Activated CD4-positive, alpha-beta T cell treated with anti-CD3 and anti-CD28 coated beads, Interleukin-2, amount 10 ng/mL, durations not matched to agents 7 days and 5 days (primary cell): ENCODE measurements at places on chromosomes 2 and 18.
A peak's percentile ranks its signal among the peaks of the same experiment; 100 is the strongest.

DNA sequence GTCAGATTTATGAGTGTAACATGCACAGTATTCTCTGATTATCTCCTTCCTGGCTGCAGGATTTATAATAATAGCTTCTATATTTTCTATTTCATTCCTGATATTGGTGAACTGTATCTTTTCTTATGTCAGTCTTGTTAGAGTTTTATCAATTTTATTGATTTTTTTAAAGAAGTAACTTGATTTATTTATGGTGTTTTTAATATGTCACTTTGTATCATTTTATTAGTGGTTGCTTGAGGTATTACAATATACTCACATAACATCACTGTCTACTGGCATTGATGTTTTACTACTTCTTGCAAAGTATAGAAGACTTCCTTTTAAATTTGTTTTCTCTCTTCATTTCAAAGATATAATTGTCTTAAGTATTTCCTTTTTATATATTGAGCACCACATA is 270.5 kb upstream of the GYPC start:
- H3K4me1 ChIP-seq = no peaks in the 10 kb centered on the region
- H3K36me3 ChIP-seq = no peaks in the 10 kb centered on the region

DNA sequence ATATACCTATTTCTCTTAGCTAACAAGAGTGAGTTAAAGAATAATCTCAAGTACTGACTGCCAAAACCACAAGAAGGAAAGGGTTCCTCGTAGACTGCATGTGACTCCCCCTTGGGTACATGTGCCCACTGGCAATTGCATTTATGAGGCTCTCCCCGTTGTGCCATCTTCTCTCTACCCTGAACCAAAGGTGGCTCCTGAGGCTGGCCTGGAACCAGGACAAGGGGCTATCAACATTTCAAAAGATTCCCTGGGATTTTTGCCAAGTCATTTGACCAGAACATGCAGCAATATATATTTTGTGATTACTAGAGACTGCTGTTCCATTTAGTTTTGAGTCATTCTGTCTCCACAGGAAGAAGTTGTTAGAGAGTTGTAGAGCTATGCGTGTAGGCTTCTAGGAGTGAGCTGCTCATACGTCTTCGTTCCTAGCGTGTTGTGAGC is 45.8 kb downstream of the LAMA3 start:
- H3K4me1 ChIP-seq = peaks cover 23% of the 10 kb centered on the region
- no peak overlapping the region for H3K27ac ChIP-seq
- no peak for DNase-seq
- H3K4me3 ChIP-seq = no peak overlapping the region
- no peaks in the 10 kb centered on the region for H3K36me3 ChIP-seq
- H3K27me3 ChIP-seq = peaks cover 42% of the 10 kb centered on the region

DNA sequence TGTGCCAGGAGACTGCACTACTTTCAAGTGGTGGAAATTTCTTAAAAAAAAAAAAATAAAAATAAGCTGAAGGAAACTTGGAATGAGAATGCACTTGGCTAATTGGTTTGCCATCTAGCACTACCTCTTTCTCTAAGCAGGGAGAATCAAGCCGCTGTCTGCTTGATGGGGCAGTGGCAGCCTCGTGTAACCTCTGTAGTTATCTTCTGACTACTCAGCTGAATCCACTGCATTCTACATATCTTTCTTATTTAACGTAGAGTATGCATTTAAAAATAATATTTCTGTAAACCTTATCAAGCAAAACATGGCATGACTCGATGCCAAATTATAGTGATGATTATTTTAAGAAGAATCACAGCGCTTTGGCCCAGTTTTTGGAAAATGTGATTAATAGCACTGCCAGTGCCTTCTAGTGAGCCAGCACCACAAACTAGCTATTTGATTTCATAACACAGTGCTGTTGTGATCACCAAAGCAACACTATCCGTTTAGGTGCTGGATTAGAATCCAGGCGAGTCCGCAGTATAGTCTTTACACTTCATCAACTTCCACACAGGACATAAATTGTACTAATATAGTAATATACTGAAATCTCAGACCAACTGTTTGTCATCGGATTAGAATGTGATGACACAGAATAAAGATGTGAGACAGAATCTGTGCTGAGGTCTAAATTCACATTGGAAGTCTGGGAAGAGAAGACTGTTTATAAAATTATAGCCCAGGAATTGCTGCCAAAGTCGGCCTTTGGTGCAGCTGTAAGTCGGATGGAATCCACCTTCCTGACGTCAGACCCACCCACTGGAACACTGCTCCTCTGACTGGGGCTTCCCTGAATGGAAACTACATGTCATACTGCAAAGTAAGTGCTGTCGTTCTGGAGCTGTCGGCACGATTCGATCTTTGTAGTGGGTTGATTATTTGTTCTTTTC is 136.5 kb upstream of the ETAA1 start:
- no peaks in the 10 kb centered on the region for H3K36me3 ChIP-seq
- H3K4me1 ChIP-seq = no peaks in the 10 kb centered on the region
- DNase-seq = no peak
- no peak overlapping the region for H3K27ac ChIP-seq
- H3K27me3 ChIP-seq = no peaks in the 10 kb centered on the region
- H3K4me3 ChIP-seq = no peak overlapping the region

GRCh38 chr2:190999949-191000665 is 13.9 kb downstream of the STAT1 start:
- no peak for DNase-seq
- H3K27ac ChIP-seq = peak overlapping the region; percentile 50

- H3K27ac ChIP-seq = no peak overlapping the region
- peaks cover 2% of the 10 kb centered on the region for H3K27me3 ChIP-seq
- peaks cover 3% of the 10 kb centered on the region for H3K4me1 ChIP-seq
- H3K4me3 ChIP-seq = no peak overlapping the region
- H3K36me3 ChIP-seq = no peaks in the 10 kb centered on the region
Measured at GRCh38 chr18:47754311-47755101, 176.0 kb downstream of the SMAD2 start.

DNA sequence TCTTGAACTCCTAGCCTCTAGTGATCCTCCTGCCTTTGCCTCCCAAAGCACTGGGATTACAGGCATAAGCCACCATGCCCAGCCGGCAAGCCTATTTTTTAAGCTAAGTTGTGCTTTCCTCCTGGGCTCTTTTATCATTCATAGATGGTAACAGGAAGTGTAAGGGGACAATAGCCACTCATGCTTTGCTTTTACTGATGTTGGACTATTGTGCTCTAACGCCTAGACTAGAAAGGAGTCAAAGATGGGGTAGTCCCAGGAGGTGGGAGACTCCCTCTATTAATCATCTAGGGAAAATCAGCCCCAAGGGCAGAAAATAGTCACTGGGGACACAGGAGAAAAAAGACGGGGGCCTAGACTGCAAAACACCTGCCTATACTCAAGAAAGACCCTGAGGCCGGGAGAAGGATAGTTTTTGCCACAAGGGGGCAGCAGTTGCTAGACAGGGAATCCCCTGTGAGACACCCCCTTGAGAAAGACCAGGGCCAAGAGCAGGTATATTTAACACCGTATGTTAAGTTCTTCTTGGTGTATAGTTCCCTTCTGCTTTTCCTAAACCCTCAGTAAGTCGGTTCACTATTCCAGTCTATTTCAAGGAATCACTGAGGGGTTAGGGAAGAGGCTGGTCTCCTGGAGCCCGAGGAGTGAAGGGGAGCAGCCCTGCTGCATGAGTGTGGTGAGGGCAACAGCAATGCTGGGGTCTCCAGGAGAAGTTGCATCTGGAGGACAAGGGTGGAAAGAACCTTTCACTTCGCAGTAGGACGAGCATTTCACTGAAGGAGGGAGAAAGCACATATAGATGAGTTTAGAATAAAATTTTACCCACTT is 2.1 kb upstream of the CXCR1 start:
- no peak overlapping the region for H3K27ac ChIP-seq
- peaks cover 28% of the 10 kb centered on the region for H3K27me3 ChIP-seq
- H3K36me3 ChIP-seq = peaks cover 3% of the 10 kb centered on the region
- peaks cover 32% of the 10 kb centered on the region for H3K4me1 ChIP-seq

DNA sequence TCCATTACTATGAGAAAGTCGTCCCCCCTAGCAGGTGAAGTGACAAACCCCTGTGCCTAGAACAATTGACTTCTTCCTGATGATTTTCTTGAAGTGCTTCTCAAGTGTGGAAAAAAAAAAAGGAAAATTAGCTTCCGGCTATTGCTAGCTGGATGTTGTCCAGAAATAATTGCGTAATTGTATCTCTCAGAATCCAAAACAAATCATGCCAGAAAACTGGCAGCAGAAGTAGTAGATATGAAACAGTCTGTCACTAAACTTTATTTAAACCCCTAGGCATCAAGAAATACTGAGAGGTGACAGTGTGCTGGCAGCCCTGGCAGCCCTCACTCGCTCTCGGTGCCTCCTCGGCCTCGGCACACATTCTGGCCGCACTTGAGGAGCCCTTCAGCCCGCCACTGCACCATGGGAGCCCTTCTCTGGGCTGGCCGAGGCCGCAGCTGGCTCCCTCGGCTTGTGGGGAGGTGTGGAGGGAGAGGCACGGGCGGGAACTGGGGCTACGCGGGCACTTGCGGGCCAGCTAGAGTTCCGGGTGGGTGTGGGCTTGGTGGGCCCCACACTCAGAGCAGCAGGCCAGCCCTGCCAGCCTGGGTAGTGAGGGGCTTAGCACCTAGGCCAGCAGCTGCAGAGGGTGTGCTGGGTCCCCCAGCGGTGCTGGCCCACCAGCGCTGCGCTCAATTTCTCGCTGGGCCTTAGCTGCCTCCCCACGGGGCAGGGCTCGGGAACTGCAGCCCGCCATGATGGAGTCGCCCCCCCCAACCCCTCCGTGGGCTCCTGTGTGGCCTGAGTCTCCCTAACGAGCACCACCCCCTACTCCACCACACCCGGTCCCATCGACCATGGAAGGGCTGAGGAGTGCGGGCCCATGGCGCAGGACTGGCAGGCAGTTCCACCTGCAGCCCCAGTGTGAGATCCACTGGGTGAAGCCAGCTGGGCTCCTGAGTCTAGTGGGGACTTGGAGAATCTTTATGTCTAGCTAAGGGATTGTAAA is 80.5 kb upstream of the ABCA12 start:
- DNase-seq = no peak
- H3K4me1 ChIP-seq = no peaks in the 10 kb centered on the region
- no peaks in the 10 kb centered on the region for H3K36me3 ChIP-seq
- no peaks in the 10 kb centered on the region for H3K27me3 ChIP-seq
- H3K4me3 ChIP-seq = no peak overlapping the region

- no peaks in the 10 kb centered on the region for H3K4me1 ChIP-seq
- H3K27ac ChIP-seq = no peak overlapping the region
- no peaks in the 10 kb centered on the region for H3K36me3 ChIP-seq
- no peak overlapping the region for H3K4me3 ChIP-seq
- H3K27me3 ChIP-seq = peaks cover 46% of the 10 kb centered on the region
- DNase-seq = no peak
Measured at GRCh38 chr2:176702131-176702530, 432.9 kb downstream of the MTX2 start.

DNA sequence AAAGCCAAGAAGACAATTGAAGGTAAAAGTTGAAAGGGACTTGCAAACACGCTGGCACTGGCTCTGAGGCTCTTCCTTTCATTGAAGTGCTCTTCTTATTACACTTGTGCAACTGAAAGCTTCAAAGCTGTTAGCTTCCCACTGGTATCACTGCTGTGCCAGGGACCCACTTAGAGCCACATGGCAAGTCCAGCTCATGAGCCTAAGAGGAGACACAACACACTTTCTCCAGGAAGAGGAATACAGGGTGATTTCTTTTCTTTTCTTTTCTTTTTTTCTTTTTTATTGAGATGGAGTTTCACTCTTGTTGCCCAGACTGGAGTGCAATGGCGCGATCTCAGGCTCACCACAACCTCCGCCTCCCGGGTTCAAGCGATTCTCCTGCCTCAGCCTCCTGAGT is 218.2 kb downstream of the ATAD2B start:
- DNase-seq = no peak
- no peaks in the 10 kb centered on the region for H3K4me1 ChIP-seq
- H3K4me3 ChIP-seq = no peak overlapping the region

GRCh38 chr2:10305715-10306114 is 3.0 kb downstream of the HPCAL1 start:
- H3K27me3 ChIP-seq = no peaks in the 10 kb centered on the region

DNA sequence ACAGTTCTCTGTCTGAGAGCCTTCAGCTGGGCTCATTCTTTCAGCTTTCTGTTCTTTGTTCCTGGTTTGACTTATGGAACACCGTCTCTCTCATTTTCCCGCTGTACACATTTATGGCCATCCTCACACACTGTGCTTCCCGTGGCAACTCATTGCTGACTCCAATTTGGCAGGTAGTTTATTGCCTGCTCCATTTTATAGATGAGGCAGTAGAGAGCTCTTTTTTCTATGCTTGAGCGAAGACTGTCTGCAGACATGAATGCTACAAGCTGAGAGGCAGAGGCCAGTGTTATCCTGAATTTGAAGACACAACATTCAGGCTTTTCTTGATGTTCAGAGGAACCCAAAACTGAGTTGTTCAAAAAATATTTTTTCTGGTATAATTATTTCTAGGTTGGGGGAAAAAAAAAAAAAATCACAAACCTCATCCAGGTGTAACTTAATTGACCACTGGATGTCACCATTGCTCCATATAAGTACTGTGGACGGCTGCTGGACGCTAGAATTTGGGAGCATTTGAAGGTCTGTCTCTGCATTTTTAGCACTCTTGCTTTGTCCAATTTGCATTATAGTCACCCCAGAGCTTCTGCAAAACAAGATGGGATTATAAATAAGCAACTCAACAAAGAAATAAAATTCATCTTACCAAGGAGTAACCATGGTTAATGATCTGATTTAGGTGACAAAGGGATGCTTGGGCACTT is 83.5 kb downstream of the HRH4 start:
- no peaks in the 10 kb centered on the region for H3K36me3 ChIP-seq
- no peaks in the 10 kb centered on the region for H3K4me1 ChIP-seq
- no peak for DNase-seq
- H3K27me3 ChIP-seq = peaks cover 3% of the 10 kb centered on the region
- H3K27ac ChIP-seq = no peak overlapping the region

- no peak for DNase-seq
- peaks cover 12% of the 10 kb centered on the region for H3K4me1 ChIP-seq
- no peak overlapping the region for H3K27ac ChIP-seq
- peaks cover 5% of the 10 kb centered on the region for H3K36me3 ChIP-seq
- H3K27me3 ChIP-seq = no peaks in the 10 kb centered on the region
Measured at GRCh38 chr2:168671932-168672331, 130.5 kb upstream of the NOSTRIN start.

DNA sequence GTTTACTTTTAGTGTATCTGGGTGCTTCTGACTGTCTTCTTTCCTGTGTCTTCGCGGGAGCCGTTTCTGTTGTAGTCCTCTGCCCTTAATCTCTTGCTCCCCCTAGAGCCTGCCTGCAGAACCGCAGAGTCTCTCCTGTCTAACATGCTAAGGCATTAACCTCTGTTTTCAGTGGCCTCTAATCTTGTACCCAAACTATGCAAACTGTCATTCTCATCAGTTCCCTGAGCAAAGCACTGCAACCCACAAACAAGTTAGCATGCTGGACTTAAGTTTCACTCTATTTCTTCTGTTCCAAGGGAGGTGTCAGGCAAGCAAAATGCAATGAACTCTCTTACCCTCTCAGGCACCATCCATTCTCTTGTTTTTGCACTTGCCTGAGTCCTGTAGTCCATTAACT is 138.4 kb downstream of the OTX1 start:
- no peaks in the 10 kb centered on the region for H3K4me1 ChIP-seq
- H3K4me3 ChIP-seq = no peak overlapping the region

- no peaks in the 10 kb centered on the region for H3K36me3 ChIP-seq
- H3K27me3 ChIP-seq = peaks cover 1% of the 10 kb centered on the region
Measured at GRCh38 chr2:225895126-225895525, 495.6 kb downstream of the NYAP2 start.
